Natural killer cell (primary cell): ENCODE measurements at places on chromosomes 1 and 21. TPM values are rescaled to one million over a fixed set of nuclear protein-coding genes. Genes with fewer than 3 reads are reported as not detected.

The GPR37L1 gene
- not detected for total RNA-seq

The NEK2 gene
- 1.0 TPM for total RNA-seq

The EFNA3 gene
- total RNA-seq, result 1.1 TPM

The TAS1R1 gene
- not detected for total RNA-seq

The UBE2U gene
- not detected for total RNA-seq

- DNase-seq, result no peak
Measured at GRCh38 chr1:50424045-50424883, 1.0 kb upstream of the DMRTA2 start.

- no peak for DNase-seq
Measured at GRCh38 chr1:172472495-172472894, 28.6 kb upstream of the PIGC start.

DNA sequence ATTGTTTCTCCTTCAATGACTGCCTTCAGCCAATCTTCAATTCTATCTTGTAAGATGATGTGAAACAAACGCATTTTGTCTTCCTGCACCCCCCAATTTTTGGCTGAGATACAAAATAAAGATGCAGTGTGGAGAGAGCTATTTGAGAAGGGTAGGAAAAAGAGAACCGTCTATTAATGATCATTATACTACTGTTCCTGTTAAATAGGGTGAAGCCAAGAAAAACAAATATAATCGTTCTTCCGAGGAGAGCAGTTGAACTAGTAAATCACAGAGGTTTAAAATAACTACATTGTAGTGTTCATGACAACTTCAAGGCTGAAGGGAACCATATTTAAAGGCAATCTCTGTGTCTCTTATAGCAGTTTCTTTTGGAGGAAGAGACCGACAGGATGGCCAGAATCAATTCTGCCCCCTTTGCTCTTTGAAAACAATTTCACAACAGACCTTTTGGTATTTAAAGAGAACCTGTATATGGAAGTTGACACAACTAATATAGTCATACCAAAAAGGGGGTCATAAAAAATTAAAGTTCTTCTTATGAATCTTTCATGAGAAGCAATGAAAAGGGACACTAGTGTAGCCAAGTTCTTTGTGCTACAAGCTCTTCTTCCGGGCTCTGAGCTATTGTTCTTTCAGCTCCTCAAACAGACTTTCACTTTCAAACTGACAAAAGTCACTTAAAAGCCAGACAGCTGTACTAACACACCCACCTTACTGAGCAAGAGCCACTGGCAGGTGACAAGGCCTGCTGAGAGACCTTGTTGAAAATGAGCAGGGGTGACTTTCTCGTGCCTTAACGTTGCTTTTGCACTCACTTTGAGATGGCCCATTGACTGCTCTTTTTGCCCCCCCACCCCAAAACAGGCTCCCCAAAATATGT, 30.9 kb downstream of the PROX1 start:
- peak; percentile 36 for DNase-seq

DNA sequence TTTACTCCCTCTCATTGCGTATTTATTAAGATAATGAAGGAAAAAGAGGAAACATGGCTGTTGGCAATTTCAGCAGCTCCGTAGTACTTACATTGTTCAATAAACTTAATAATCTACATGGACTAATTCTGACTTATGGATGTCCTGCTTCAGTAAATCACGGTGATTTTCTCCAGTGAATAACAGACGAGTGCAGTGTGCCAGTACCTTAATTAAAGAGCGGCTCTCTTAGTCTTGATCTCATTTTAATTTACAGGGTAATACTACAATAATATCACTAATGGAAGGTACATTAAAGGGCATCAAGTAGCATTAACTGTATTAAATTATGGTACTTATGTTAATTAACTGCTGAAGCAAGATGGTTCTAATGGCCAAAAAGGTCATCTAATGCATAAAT, 187.2 kb downstream of the NTNG1 start:
- DNase-seq, result no peak

GRCh38 chr1:186811892-186812291, 16.9 kb upstream of the PLA2G4A start:
- no peak for DNase-seq

DNA sequence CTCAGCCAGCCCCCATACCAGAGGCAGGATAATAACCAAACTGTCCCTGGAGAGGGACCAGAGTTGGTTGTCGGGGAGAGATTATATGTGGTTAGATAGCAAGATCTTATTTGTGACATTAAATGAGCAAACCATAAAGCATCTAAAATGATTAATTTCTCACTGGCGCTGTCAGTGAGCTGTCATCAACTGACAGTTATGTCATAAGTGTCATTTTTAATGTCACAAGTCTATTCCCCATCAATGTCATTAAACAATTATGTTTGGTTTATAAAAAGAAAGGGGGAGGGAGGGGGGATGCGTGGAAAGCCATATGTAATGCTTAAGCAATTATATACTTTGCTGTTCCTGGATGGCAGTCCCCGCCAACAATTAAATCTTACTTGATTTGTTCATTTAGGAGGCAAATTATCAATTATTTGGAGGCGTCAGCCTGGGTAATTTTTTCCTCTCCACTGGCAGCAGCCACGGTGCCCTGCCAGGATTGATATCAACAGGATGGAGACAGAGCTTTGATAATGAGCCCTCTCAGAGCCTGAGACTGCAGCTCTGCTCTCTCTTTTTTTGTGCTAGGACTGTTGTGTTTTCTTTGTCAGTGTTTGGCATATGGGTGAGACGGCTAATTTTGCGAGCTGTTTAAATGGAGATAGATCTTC, 333.6 kb upstream of the CAMK1G start:
- DNase-seq, result no peak
